Fibroblast of villous mesenchyme (primary cell): ENCODE measurements at places on chromosomes 3 and 15. TPM values are rescaled to one million over a fixed set of nuclear protein-coding genes. Genes with fewer than 3 reads are reported as not detected.

Gene GPR149
- not detected in 2 replicates for total RNA-seq

- DNase-seq = no peak
These were observed 8.6 kb upstream of the BLM start for GRCh38 chr15:90708516-90708915.

- DNase-seq = no peak
These were observed 32.5 kb downstream of the DMXL2 start for GRCh38 chr15:51589881-51590568.

DNA sequence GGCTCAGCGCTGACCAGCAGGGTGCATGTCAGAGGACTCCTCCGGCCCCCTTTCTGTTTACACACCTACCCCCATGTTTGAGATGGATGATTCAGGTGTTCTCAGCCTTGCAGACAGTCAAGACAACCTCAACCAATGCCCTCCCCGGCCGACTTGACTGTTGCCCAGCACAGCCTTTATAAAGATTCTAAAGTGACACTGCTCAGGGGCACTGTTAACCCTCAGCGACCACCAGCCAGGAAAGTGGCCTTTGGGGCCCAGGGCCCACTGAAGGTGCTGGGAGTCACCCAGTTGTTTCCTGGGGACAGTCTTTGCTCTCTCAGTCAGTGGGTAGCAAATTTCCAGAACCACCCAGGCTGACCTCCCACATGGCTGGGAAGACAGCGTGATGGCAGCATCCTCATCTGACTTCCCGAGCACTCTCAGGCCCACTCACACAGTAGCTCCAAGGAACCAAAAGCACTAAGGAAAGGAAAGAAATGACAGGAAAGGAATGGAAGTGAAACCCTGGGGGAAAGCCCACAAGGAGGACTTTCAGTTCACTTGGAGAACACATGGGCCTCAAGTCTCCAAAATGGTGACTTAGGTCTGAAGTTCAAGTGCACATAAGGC, 128.4 kb downstream of the ASB7 start:
- no peak for DNase-seq

- DNase-seq = peak; percentile 86
These were observed 43.2 kb downstream of the RARB start for GRCh38 chr3:25471081-25471768.

Gene BCL2A1
- not detected in 2 replicates for total RNA-seq

DNA sequence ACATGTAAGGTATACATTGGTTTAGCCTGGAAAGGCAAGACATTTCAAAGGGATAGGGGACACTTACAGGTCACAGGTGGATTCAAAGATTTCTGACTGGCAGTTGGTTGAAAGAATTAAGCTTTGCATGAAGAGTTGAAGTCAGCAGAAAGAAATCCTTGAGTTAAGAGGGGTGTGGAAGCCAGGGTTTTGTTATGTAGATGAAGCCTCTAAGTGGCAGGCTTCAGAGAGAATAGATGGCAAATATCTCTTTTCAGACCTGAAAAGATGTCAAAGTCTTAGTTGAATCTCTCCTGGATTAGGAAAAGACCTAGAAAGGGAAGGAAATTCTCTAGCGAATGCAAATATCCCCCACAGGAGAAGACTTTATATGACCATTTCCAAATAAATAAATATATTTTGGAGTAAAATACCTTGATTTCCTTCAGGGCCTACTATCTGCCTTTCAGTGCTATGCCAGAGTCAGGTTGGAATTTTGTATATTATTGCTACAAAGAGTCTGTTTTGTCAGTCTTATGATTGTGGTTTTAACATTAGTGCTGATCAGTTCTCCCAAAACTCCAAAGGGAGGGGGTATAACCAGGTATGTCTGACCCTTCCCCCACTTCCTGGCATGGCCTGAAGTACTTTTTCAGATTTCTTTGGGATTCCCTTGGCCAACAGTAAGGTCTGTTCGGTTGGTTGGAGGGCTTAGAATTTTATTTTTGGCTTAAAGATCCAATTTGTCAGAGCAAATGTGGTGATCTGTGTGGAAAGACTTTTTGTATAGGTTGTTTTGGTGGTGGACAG, 286.4 kb downstream of the LRTM1 start:
- no peak for DNase-seq

Gene DNAJC17
- total RNA-seq = 24.5 and 30.7 TPM in 2 replicates

DNA sequence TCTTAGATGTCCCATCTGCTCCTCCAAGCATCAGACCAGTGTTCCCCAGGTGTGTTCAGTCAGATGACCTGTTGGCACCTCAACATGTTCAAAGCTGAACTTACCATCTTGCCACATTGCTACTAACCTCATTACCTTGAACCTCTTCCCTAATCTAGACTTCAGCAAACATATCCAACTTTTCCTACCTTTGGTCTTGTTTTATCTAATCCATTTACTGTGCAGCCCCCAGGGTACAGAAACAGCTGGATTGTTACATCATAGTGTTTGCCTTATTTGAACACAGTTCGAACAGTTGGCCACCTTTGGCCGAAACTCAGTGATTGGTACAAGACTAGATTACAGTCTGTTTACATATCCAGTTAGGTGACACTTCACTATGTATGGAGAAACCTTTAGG, 36.1 kb upstream of the MCF2L2 start:
- DNase-seq = no peak

Gene DNASE1L3
- not detected in 2 replicates for total RNA-seq

- peak; percentile 80 for DNase-seq
These were observed 82.4 kb upstream of the PRR23C start for GRCh38 chr3:139127101-139127500.

DNA sequence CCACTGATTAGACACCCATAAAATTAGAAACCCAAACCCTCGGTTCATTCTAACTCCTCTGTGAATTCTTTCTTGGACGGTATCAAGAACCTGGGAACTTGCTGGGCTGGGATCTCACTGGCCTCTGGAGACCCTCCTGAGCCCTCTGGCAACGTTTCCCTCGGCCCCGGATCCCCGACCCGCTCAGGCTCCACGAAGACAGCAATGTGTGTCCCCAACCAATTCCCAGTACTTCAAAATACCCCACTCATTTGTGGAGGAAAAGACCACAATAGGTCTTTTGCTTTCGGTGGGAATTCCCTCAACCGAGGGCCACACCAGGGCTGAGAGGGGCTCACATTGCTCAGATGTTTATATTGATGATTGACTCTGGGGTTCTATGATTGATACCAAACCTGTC, 117.9 kb upstream of the PRR20G start:
- DNase-seq = no peak

GRCh38 chr3:64970634-64971033, 282.8 kb upstream of the ADAMTS9 start:
- DNase-seq = no peak

Gene DAZL
- total RNA-seq = not detected in 2 replicates

Gene DZIP1L
- 51.5 and 52.7 TPM in 2 replicates for total RNA-seq

DNA sequence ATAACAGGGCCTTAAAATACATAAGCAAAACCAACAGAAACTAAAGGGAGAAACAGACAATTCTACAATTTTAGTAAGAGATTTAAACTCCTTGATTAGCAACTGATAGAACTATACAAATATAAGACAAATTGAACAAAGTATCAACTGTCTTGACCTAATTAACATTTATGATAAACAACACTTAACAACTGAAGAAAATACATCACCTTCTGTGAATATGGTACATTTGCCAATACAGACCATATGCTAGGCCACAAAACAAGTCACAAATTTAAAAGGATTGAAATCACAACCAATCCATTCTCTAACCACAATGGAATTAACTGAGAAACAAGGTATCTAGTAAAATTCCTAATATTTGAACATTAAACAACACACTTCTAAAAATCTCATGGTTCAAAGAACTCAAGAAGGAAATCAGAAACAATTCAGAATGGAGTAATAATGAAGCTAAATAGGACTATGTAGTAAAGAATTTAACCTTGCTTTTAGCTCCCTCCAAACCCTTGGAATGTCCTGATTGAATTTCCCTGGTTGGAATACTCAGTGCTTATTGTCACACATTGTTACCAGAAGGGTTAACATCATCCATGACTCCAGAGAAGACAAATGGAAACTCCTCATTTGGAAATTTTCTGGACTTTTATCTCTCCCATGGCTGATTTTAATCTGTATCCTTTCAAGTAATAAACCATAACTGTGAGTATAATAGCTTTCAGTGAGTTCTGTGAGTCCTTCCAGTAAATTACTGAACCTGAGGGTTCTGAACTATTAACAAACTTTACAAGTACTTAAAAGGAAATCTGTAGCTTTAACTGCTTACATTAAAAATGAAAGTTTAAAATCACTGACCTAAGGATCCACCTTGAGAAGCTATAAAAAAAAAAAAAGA, 88.8 kb downstream of the DLG1 start:
- DNase-seq = no peak

- no peak for DNase-seq
These were observed 60.3 kb downstream of the LSM3 start for GRCh38 chr3:14238930-14239329.

GRCh38 chr3:151684094-151684493, 49.6 kb upstream of the AADACL2 start:
- DNase-seq = no peak

GRCh38 chr3:32843510-32844321, 25.9 kb downstream of the TRIM71 start:
- no peak for DNase-seq

DNA sequence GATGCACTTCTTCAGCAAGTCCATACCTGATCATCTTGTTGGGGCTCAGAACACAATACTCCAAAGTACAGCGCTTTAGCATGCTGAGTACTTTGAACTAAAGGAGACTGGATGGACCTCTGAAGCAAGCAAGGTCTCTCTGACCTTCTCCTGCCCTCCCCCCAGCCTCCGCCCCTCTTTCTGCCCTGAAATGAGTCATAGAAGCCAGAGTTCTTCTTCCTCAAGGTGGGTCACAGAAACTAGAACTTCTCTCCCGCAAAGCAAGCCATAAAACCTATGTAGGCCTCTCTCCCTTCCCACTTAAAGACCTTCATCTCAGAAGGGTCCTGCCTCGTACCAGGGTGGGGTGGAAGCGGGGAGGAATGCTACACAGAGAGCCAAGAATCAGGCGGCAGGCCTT, 230.5 kb upstream of the PROK2 start:
- no peak for DNase-seq

Gene PLA2G4F
- not detected in 2 replicates for total RNA-seq

GRCh38 chr15:71610728-71611552, 199.4 kb upstream of the NR2E3 start:
- peak; percentile 22 for DNase-seq

DNA sequence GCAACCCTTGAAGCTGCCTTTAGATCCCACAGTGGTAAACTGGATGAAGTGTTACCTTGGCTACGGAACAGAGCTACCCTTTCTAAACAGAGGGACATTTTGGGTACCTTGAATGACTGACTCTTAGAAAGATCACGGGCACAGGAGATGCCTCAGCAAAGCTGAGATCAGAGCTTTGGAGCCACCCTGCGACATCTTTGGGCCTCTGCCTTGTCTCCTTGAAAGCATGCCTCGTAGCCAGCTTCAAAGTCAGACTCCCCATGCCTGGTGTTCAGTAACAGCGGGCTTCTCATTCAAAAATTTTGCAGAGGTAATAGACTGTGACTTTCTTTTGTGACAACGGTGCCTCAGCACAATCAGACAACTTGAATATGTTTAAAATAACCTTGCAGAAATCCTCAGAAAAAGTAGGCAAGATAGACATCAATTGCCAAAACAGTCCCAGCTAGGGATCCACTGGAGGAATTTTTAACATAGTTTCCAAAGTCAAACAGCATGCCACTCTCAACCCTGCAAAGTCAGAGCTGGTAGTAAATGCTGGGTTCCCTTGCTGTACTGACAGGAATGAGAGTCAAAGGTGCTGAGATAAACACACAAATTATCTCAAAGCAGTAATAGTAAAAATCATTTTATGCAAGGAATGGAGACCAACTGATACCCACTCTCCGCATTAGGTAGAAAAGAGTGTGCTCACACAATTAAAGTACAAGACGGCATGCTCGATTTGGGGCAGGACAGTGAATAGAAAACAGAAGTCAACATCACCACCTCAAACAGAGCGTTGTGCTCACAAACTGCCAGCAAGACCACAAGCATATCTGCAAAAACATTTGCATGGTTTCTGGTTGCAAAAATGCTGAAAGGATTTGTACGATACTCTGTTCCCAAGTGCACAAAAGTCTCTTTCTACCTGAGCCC, 82.1 kb downstream of the MYO1E start:
- DNase-seq = no peak

Gene CRABP1
- total RNA-seq = not detected in 2 replicates

Gene GRIP2
- total RNA-seq = 0.64 and 1.7 TPM in 2 replicates

- peak; percentile 95 for DNase-seq
These were observed 29.3 kb upstream of the SACM1L start for GRCh38 chr3:45659661-45660566.

- peak; percentile 61 for DNase-seq
These were observed 173.2 kb downstream of the THSD4 start for GRCh38 chr15:71288348-71288955.

Gene NPRL2
- 21.3 and 22.9 TPM in 2 replicates for total RNA-seq
